ENCODE measurements at places on chromosomes 6 and 20.

GRCh38 chr20:17990278-17990972 lies 21.6 kb downstream of the MGME1 start:
- no peak for DNase-seq

DNA sequence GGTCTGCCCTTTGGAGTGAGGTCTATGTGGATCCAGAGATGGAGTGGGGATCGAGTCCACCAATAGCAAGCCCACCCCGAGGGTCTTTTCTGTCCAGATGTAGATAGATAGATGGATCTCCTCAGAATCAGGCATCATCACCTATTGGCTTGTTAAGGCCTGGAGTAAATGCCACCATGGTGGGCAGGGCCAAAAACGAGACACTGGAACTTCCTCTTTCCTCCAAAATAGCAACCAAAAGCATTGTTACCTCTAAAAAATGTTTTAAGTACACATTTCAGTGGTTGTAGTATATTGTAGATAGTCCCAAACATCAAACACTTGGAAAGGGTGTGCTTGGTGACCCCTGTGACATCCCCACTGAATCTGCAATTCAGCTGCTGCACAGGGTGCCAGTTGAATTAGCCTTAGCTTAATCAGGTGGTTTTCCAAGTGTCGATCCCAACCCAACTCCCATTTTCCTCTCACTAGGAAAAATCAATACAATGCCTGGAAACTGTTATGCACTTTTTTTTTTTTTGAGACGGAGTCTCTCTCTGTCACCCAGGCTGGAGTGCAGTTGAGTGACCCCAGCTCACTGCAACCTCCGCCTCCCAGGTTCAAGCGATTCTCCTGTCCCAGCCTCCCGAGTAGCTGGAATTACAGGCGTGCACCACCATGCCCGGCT lies 35.0 kb upstream of the NELFCD start:
- no peak for DNase-seq

GRCh38 chr20:4866429-4866828 lies 134.9 kb downstream of the SLC23A2 start:
- DNase-seq = no peak

DNA sequence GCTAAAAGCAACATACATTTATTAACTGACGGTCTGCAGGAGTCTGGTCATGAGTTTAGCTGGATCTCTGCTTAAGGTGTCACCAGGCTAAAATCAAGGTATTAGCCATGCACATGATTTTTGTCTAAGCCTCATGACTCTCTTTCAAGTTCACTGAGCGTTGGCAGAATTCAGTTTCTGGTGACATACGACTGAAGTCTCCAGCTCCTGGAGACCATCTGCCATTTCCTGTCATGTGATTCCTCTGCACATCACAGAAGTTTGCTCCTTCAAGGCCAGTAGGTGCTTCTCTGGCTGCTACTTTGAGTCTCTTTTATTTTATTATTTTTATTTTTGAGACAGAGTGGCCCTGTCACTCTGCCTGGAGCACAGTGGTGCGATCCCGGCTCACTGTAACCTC lies 148.4 kb upstream of the EYA4 start:
- no peak for DNase-seq

DNA sequence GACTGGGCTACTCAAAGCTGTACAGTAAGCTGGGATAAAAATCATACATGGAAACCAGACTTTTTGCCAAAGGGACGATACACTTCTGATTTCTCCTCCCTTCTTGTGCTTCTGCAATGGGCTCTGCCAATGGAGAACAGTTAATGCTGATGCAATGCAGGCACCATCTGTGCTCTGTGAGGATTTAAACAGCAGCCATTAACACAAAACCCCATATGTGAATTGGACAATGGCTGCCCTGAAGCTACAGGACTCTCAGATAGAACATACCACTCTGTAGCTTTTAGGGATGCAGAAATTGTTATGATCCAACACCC lies 71.9 kb downstream of the GJA10 start:
- no peak for DNase-seq

- no peak for DNase-seq
These were observed 114.0 kb upstream of the NEDD9 start for GRCh38 chr6:11346516-11346915.

DNA sequence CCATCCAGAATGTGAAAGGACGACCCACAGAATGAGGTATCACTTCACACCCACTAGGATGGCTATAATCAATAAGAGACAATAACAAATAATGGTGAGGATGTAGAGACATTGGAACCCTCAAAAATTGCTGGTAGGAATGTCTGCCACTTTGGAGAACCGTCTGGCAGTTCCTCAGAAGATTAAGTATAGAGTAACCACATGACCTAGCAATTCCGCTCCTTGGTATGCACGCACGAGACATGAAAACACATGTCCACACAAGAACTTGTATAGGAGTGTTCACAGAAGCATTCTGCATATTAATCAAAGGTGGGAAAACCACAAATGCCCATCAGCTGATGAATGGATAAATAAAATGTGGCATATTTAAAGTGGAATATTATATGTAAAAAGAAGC lies 100.6 kb downstream of the IRF4 start:
- no peak for DNase-seq

GRCh38 chr20:14817101-14817500 lies 479.7 kb upstream of the FLRT3 start:
- no peak for DNase-seq

GRCh38 chr6:4603291-4603690 lies 172.9 kb upstream of the CDYL start:
- DNase-seq = no peak

- DNase-seq = no peak
These were observed 296.1 kb downstream of the TFAP2C start for GRCh38 chr20:56925082-56925830.

- DNase-seq = no peak
These were observed 377.1 kb downstream of the ADGRB3 start for GRCh38 chr6:69012211-69012610.

GRCh38 chr6:40499215-40499614 lies 87.9 kb downstream of the LRFN2 start:
- no peak for DNase-seq

DNA sequence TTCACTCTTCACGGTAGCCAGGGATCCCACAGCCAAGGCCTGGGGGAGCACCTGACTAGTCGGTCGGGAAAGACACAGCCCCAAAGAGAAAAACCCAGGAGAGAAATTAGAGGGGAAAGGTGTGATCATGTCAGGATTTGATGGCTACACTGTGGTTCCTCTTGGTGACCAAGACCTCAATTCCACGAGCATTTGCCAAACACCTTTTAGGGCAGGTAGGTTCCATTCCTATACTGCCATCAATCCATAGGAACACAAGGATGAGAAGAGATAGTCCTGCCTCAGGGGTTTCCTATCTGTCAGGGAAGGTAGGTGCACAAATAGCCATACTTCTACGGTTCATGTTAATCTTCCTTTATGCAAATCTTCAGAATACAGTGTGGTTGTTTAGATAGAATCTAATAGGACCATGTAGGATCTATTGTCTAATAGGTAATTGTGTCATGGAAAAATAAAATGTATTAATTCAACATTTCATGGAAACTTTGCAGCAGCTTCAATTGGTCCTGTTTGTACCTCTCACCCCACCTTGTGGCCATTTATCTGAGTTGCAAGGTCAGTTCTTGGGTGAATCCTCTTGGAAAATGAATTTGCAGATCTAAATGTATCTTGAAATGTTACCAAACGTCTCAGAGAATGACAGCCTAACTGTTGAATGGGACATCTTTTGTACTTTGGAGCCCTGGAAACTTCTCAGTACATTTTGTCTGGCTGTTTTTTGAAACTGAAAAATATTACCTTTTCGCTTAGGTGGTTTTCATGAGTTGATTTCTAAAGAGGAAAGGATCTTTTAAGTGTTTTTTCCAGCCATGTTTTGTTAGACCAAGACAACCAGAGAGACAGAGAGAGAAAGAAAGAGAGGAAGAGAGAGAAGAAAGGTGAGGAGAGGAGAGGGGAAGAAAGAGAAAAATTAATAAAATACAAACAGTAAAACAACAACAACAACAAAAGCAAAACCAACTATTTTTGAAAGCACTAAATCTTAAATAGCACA lies 33.7 kb upstream of the IYD start:
- peak; percentile 34 for DNase-seq

- DNase-seq = no peak
These were observed 185.3 kb upstream of the PREP start for GRCh38 chr6:105588123-105588710.

DNA sequence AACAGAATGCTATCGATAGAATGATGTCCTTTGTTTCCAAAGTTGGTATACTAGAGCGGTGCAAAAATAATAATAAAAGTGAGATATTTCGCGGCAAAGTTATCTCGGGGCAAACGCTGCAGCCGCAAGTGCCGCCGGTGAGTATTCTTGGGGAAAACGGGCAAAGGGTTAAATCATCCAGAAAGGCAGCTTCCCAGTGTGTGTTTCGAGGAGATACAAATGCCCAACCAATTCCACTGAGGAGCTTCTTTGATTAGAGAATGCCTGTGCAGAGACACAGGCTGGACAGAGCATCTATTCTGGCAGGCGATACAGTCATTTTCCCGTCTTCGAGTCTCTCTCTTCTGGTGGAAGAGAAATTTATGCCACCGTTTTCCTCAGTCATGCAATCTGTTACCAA lies 58.0 kb upstream of the MPC1 start:
- no peak for DNase-seq

DNA sequence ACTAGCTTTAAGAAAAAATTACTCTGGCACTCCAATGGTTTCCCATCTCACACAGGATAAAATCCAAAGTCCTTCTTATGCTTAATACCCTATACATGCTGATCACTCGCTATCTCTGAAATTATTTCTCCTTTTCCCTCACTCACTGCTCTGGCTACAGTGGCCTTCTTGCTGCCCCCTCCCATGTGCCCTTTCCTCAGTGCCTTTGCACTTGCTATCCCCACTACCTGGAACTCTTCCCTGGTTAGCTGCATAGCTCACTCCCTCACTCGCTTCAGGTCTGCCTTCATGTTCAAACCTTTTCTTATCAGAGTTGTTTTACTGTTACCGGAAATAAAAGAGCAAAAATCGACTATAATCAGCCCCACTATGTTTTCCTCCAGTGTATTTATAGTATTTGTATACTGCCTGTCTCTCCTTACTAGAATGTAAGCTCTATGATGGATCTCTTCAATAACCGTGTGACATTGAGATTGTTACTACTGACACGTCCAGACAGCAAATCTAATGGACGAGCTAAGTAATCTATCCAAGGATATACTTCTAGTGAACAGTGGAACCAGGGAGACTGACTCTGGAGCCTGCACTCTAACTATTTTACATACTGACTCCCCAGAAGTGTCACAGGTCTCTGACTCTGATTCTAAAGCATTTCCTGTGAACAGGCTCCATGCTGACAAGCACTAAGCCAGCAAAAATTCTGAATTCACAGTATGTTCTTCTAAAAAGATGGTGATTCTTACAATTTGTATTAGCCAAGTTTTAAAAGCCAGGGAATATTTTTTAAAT lies 25.1 kb downstream of the FKBP5 start:
- no peak for DNase-seq

DNA sequence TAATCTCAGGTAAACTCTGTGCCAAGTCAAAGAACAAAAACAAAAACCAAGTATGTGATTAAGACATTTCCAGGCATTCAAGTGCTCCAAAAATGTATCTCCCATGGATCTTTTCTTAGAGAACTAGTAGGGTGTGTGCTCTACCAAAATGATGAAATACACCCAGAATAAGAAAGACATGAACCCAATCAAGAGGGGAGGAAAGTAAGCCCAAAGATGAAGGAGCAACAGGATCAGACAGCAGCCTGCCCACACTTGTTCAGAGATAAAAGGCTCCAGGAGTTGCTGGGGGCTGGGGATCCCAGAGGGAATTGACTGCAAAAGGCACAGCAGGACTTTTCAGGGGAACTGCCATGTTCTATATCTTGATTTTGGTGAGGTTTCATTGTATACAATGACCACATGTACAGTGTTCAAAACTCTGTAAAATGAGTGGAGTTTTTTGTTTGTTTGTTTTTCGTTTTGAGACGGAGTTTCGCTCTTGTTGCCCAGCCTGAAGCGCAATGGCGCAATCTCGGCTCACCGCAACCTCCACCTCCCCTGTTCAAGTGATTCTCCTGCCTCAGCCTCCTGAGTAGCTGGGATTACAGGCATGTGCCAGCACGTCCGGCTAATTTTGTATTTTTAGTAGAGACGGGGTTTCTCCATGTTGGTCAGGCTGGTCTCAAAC lies 24.4 kb downstream of the GCM1 start:
- no peak for DNase-seq

DNA sequence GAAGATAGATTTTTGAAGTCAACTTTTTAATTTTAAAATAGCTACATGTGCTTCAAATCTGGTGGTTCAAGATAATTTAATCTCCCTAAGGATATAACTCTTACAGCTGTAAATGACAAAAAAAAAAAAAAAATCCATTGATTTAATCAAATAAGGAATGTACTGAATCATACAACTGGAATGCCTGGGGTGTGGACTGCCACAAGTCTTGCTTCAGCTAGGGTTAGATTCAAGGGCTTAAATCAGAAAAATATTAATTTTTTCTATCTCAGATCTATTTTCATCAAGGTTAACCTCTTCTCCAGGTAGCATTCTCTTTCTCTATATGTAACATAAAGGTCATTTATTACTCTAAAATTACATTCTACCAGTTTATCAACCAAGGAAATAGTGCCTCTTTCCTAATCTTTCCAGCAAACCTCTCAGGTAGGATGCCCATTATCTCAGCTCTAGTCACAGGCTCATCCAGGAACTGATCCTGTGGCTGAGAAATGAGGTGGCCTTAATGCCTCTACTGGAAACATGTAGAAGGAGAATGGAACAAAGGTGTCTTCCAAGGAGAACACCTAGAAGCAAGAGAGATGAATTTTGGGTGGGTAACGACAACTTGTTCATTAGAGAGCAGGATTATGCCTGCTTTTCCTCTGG lies 466.9 kb downstream of the CBLN4 start:
- DNase-seq = no peak

DNA sequence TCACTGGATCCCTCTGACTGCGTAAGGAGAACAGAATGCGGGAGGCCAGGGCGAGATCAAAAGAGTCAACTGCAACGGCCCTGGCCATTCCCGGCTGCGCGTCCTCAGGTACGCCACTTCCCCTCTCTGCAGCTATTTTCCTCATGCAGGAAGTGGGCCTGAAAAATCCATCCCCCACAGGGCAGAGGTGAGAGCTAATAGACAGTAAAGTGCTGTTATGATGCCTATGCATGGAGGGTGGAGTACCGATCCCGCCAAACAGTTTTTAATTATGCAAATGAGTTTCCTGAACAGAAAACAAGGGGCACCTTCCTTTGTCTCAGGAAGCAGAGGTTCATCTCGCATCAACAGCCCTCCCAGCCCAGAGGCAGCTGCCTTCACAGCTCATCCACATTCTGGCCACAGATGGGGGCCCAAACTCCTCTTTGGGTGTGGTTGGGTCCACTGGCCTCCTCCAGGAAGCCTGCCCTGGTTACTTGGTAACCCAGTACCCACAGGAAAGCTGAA lies 9.3 kb downstream of the PREX1 start:
- peak; percentile 20 for DNase-seq

GRCh38 chr6:45743028-45743615 lies 272.5 kb downstream of the CLIC5 start:
- DNase-seq = no peak

DNA sequence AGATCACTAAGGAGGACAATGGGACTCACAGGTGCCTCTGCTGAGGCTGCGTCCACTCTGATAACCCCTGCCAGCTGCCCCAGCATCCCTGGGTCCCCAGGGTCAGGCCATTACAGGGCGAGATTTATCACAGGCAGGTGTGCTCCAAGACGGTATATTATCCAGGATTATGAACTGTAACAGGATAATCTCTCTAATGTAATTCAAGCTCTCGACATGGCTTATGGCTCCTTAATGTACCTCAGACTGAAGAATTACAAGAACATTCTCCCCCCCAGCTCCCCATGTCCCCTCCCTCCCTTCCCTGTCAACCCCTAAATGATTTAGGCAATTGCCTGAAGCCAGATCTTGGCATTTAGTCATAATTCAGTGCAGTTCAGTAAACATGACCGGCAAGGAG lies 86.8 kb downstream of the NCR2 start:
- no peak for DNase-seq
